Activated naive CD4-positive, alpha-beta T cell (primary cell): ENCODE measurements at places on chromosomes 3 and 15.

DNA sequence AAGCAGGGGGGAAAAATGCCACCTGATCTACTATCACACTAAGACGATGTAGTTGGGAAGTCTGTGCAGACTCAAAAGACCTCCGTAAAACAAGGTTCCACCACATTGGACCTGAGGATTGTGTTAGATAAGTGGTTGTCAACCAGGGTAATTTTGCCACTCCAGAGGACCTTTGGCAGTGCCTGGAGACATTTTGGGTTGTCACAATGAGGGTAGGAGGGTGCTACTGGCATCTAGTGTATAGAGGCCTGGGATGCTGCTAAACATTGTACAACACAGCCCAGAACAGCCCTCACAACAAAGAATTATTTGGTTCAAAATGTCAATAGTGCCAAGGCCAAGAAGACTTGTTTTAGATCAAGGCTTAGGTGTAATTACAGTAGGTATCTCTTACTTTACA is 14.6 kb upstream of the ZBED2 start:
- DNase-seq = no peak

DNA sequence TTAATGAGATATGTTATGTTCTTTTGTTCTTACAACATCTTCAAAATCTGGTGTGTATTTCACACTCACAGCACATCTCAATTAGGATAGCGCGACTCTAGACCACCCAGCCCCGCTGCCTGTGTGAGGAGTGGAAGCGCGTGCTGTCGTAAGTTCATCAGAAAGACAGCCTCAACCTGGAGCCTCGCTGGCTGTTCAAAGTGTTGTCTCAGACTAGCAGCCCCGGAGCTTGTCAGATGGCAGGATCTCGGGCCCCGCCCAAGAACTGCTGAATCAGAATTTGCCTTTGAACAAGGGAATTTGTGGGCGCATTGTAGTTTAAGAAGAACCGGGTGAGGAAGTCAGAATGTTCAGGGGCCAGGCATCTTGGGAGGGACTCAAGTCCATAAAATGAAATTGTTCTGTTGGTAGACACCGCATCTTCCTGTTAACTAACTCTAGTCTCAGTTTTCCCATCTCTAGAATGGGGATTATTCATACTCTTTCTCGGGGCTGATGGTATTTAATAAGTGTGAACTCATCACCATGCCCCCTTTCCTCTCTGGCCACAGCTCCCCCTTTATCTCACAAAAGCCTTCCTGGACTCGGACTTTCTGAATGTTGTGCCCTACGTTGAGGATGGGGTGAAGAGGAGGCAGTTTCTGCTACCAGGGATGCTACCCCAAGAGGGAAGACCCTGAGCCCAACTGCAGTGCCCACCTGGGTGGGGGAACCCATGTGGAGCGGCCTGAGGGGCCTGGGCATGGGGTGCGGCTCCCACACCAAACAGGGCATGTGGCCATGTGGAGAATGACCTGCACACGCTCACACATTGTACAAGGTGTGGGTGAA is 40.4 kb downstream of the BHLHE40 start:
- DNase-seq = peak; percentile 66

DNA sequence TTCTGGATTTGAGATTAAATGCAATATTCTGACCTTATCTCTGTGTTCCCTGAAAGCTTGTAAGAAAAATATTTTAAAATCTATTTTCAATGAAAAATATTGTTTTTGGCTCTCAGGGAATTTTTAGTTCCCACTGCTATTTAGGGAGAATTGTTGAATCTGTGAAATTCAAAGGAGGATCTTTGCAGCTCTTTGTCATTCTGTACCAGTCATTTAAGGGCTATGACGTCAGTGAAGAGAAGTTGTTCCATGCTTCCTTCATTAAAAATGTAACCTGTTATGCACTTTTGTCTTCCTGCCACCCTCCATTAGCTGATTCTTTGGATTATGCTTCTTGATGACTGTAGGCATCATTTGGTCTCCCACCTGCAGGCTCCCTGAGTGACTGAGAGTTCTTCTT is 427.8 kb upstream of the C2CD4B start:
- no peak for DNase-seq

- no peak for DNase-seq
These were observed 9.8 kb downstream of the ISG20 start for GRCh38 chr15:88648357-88649214.

- no peak for DNase-seq
These were observed 11.7 kb downstream of the ITGA11 start for GRCh38 chr15:68420186-68420684.
